ENCODE measurements at places on chromosomes 6 and 20. TPM values are rescaled to one million over a fixed set of nuclear protein-coding genes. Genes with fewer than 3 reads are reported as not detected.

- no peak for DNase-seq
These were observed 3.9 kb upstream of the MRPS10 start for GRCh38 chr6:42221546-42221945.

DNA sequence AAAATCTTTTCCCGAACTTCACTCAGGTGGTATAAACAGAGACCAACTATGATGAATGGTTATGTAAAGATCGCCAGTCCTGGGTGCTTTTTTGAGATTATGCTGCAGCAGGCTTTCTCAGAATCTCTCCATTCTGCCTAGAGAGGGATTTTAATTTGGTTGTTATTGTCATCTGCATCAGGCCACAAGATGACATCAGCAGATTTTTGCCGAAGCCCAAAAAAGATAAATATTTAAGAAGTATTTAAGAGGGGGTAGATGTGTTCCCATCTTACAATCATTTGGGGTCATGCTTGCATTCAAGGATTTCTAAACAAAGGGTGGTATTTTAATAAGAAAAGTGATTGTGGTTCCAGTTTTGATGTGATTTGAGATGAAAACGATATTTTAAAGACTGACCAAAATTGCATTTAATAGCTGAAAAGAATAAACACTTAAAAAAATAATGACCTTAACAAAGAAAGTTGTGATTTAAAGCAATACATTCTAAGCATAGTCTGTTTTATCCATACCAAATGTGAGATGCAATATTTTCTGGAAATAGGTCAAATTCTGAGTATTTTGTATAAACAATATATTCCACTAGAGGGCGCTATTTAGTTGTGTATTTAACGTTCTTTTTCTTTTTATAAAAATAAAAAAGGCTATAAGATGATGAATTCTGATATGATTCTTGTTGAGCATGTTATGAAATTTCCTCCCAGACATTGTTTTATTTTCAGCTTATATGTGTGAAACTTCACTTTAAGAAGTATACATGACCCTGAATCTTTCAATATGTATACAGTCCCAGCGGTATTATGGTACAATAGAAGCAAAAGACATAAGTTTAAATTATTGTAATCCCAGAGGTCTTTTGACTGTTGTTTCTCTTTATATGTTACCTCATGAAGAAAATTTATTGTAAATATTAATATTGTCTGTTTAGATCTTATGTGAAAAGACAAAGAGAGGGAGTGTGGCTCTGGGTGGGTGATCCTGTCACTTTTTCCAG is 51.0 kb upstream of the ZFP64 start:
- DNase-seq = no peak

- no peak for DNase-seq
These were observed 247.7 kb upstream of the KCNQ5 start for GRCh38 chr6:72374172-72374571.

GRCh38 chr6:37582306-37582705 is 82.6 kb upstream of the CCDC167 start:
- DNase-seq = no peak

DNA sequence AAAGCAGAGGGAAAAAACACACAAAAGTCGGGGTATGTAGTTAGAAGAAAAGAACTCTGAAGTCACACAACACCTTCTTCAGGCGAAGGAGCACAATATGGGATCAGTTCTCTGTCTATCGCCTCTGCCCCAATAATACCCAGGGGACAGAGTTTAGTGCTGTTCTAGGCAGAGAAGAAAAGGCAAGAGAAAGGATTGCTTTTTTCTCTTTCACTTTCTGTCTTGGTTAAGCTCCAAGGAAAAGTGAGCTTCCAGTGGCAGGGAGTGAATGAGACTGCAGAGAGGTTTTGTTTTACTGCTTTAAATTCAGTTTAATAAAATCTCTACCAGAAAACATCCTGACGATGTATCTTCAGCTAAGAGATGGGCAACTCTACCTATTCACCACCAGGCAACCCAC is 86.6 kb upstream of the STXBP5 start:
- DNase-seq = no peak

DNA sequence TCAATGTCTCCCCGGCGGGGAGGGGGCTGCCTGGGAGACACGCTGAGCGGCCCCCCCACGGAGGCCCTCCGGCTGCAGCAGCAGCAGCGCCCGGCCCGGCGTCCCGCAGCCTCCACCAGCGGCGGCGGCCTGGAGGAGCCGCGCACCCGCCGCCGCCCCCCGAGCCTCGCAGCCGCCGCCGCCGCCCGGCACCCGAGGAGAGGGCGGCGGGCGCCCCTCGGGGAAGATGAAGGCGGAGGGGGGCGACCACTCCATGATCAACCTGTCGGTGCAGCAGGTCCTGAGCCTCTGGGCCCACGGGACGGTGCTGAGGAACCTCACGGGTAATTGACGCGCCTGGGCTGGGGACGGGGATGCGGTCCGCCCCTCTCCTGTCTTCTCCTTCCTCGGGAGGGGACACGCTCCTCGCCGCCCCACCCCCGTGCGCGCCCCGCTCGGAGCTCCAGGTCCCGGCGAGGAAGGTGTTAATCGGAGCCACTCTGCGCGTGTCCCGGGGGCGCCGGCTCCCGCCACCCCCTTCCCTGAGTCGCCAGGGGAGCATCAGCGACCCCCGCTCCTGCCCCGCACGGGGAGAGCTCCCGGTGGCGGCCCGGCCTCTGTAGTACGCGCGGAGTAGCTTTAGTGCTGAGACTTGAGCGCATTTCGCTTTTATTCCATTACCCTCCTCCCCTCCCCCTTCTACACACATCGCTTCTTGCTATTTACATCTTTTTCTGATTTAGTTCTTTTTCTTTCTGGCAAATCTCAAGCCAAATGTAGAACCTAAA is 686 bp downstream of the TMEM170B start:
- no peak for DNase-seq

- no peak for DNase-seq
These were observed 79.5 kb upstream of the PAK5 start for GRCh38 chr20:9918348-9918747.

DNA sequence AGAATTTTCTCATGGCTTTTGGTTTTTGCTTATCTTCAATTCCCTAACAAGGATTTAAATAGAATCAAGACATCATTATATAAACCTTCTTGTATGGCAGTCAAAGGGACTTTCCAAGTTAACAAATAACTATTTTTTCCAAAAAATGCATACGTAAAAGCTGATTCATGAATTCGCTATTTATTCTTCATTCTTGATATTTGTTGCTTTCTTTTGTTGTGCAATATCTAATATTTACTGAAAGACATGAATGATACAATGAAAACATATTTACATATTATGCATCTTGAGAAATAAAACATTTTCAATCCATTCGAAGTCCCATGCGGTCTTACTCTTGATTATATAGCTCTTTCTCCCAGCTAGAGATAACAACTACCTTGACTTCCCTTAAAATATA is 47.0 kb upstream of the SPTLC3 start:
- DNase-seq = no peak

DNA sequence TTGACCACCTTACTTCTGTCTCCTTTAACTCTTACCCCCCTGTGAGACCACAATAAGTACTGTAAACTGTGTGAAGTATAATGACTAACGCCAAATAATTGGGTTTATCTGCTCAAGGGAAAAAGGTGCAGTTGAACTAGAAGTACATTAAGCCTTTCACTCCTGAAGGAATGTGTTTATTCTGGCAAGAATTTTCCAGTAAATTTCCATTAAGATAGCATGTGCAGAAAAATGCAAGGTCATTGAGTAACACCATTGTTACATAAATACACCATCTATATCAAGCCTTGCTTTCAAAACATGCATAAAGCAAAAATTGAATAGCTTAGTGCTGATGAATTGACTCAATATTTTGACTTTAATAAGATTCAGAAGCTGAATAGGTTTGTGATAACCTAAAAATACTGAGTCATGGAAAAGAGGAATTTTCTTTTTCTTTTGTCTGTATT is 65.4 kb downstream of the ARHGAP18 start:
- no peak for DNase-seq

- no peak for DNase-seq
These were observed 340.5 kb upstream of the PRDM1 start for GRCh38 chr6:105745464-105746129.

GRCh38 chr6:41575598-41575997 is 29.4 kb downstream of the FOXP4 start:
- no peak for DNase-seq

DNA sequence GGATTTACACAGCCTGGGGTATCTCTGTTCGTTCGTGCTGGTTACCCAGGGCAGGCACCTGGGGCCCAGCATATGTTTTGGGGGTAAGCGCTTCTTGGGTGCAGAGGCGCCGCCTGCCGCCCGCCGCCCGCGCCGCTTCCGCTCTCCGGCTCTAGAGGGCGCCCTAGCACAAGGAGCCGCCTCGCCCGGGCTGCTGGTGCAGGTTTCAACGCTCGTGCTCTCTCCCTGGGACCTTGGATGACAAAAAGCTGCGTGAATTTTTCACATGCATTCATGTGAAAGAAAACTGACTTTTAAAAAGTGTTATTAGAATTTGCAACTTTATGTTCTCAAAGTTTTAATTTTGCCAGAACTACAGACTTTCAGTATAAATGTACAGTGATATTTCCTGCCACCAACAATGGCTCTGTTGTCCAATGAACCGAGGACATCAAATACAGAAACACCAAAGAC is 32.5 kb downstream of the PRR18 start:
- no peak for DNase-seq

DNA sequence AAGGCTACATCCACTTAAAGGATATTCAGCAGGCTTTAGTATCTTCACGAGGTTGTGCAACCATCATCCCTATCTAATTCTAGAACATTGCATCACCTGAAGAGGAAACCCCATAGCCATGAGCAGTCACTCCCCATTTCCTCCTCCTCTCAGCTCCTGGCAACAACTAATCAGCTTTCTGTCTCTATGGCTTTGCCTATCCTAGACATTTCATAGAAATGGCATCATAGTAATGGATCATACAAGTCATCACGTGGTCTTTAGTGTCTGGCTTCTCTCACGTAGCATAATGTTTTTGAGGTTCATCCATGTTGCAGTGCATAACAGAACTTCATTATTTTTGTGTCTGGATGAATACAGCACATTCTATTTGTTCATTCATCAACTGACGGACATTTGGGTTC is 20.5 kb downstream of the SNAI1 start:
- DNase-seq = no peak

DNA sequence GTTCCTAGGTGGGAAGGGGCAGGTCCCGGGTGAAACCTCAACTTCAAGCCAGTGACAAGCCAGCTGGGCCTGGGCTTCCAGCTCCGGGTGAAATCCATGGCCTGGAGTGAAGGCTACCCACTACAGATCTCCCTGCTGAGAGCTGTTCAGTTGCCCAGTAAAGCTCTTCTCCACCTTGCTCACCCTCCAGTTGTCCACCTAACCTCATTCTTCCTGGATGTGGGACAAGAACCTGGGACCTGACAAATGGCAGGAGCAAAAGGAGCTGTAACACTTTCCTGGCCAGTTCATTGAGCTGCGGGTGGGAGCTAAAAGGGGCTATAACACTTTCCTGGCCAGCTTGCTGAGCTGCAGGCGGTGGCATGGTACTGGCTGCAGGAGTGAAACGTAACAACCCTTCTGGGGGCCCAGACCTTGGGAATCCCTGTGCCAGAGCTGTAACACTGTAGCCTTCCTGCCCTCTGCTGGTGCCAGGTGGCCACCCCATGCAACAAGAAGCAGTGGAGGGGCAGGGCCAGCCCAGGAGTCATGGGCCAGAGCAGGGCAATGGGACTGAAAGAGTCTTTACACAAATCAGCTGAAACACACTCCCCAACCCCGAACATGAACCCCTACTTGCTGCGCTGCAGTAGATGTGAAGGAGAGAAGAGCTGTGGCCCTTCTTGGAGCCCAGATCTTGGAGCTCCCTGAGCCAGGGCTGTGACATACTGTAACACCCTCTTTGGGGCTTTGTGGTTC is 3.6 kb upstream of the HINT3 start:
- no peak for DNase-seq

DNA sequence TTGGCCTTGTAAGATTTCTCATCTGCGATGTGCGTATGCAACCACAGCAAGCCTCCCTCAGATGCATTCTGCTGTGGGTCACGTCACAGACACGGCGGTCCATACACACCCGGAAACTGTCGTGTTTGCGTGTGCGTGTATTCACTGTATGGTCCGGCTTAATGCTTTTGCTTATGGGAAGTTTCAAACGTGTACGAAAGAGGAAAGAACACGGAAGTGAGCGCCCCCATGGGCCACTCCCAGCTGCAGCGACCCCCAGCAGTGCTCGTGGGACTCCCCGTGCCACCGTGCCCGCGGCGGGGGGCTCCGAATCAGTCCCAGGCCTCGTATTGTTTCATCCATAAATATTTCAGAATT is 10.2 kb downstream of the DLL1 start:
- DNase-seq = no peak

GRCh38 chr20:64005394-64005793 is 24.5 kb downstream of the PRPF6 start:
- DNase-seq = no peak

DNA sequence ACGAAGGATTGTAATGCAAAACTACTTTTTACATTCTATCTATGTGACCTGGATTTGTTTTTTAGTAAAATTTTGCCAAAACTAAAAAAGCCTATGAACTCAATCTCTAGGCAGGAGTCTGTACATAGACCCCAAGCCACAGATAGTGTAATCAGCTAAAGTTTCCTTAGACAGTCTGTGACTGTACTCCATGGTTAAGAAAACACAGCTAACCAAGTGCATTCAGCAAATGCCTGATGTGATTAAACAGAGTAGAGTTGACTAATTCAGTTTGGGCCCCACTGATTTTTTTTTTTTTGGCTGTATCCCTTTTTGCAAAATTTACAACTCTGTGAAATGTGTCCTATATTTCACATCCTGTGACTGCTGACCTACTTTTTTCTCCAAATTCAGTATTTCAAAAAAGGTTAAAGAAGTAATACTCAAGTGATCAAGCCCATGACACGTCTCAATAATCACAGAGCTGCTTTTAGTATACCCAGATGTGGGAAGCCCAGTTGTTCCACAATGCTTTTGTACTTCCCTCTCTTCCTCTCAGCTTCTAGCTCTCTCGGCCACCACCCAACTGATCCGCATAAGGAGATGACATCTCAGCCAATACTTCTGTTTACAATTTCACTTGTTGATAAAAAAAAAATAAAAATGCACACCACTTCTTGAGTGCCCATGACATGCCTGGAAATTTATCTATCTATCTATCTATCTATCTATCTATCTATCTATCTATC is 108.8 kb upstream of the TBX18 start:
- no peak for DNase-seq

The HUS1B gene
- 0.10 TPM for polyA plus RNA-seq

The PBOV1 gene
- 0.06 TPM for polyA plus RNA-seq

The SLC17A3 gene
- polyA plus RNA-seq = 0.74 TPM

The CDSN gene
- not detected for polyA plus RNA-seq

The EYS gene
- polyA plus RNA-seq = 0.70 TPM

The SLC52A3 gene
- 4.0 TPM for polyA plus RNA-seq

The LINC00237 gene
- not detected for polyA plus RNA-seq

The ARFGAP1 gene
- polyA plus RNA-seq = 76.1 TPM

The STMN3 gene
- 20.7 TPM for polyA plus RNA-seq

The GRM1 gene
- polyA plus RNA-seq = 0.14 TPM

The SLC17A2 gene
- 0.42 TPM for polyA plus RNA-seq

The RNF217 gene
- 14.1 TPM for polyA plus RNA-seq

The GGT7 gene
- 18.4 TPM for polyA plus RNA-seq

The FAM8A1 gene
- 42.3 TPM for polyA plus RNA-seq

The ILRUN gene
- polyA plus RNA-seq = 52.2 TPM

The CDH26 gene
- polyA plus RNA-seq = 0.75 TPM

The WDR27 gene
- polyA plus RNA-seq = 44.0 TPM

The BEND6 gene
- 5.7 TPM for polyA plus RNA-seq

The CRYBG1 gene
- polyA plus RNA-seq = 24.1 TPM

Measured in renal cortex interstitium (tissue), 15 donors.